ENCODE measurements at places on chromosomes 12 and 14.

DNA sequence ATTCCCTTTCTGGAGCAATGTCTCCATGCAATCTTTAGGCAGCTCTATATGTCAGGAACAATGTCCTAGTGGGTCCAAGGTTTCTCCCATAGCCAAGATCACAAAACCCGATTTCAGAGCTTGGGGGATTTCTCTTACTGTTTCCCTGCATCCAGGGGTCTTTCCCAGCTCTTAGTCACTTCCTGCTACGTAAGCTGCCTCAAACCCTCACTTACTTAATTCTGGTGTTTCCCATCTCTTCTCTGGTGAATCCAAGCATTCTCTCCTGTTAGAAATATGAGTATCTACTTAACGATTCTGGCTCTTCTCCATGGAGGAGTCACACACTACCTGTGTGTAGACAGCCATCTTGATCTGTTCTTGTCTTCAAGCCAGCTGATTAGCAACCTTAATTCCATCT, 80.0 kb downstream of the IFNG-AS1 start:
- DNase-seq, result no peak

- DNase-seq, result no peak
These were observed 156.3 kb upstream of the LRIG3 start for GRCh38 chr12:59076622-59077021.

DNA sequence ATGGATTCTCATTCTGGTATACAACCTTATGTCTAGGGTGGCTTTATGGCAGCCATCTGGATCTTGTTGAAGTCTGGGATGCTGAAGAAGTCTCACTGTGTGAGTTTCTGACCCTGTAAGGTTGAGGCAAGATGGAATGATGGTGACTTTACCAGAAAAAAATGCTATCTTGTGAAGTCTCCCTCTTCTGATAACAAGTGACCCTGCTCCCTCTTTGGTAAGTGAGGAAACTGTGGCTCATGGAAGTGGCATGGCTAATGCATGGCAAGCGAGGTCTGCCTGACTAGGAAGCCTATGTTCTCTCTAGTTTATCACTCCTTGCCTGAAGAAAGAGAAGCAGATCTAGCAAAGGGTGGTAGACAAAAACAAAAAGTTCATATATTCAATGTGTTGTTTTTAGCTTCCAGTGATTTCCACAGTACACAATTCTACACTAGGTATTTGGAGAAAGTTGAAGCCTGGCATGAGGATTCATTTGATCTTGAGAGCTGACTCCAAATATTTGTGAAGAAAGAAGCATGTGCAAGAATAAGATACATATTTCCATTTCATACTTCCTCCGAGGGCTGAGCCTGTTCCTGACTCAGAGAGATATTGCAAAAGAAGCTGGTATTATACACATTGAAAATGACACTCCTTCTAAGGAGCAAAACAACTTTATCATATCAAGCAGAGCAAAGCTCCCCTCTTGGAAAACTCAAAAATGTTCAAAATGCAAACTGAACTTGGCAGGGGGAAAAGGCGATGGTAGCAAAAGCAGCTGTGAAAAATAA, 63.6 kb downstream of the HELB start:
- DNase-seq, result no peak

DNA sequence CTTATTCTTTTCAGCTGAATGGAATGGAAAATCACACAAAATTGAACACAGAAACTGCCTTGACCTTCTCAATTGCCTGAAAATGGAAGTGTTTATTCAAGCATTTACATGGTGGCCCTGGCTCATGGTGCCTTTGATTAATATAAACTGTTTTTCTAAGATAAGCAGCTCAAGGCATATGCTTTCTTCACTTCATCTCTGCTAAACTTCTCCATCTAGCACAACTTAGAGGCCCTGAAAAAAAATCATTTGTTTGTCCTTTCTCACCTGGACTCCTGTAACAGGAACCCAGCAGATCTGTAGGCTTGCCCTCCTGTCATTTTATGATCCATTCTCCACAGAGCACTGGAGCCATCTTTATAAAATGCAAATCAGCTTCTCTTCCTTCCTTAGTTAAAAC, 117.5 kb upstream of the KRR1 start:
- DNase-seq, result no peak

DNA sequence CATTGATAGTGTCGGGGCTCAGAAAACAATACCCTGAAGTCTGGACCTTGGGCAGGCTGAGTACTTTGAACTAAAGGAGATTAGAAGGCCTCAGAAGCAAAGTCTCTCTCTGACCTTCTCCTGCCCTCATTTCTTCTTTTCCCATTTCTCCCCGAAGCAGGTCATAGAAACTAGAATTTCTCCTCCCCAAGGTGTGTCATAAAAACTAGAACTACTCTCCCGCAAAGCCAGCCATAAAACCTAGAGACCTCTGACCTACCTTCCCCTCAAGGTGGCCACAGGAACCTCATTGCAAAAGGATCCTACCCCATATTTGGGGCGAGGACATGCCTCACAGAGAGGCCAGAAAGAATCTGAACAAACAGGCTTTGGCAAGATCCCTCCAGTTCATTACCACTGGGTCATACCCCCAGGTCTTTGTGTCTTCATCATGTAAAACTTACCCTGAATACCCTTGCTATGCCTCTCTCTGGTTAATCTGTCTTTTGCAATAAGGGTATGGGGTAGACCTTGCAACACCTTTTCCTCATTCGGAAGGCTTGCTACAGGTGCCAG, 64.7 kb upstream of the ZFP36L1 start:
- DNase-seq, result no peak

- DNase-seq, result no peak
These were observed 117.3 kb downstream of the MED13L start for GRCh38 chr12:116160231-116160630.

GRCh38 chr12:7638760-7639555, 26.8 kb downstream of the APOBEC1 start:
- DNase-seq, result peak; percentile 53

- peak; percentile 75 for DNase-seq
These were observed 45.3 kb upstream of the ANO6 start for GRCh38 chr12:45170456-45171042.

DNA sequence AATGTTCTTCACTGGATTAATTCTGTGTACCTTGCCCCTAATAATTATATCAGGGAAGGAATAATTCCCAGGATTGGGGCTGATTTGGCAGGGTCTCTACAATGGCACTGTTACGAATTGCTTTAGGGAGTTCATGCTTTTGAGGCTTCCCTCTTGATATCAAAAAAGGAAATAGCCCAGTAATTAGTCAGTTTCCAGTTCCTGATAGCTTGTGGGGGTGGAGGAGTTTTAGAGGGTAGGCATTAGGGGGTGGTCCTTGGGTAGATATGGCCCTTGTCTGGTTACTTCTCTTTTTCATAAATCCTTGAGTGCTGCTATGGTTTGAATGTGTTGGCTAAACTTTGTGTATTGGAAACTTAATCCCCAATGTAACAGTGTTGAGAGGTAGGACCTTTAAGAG, 6.1 kb upstream of the SRSF5 start:
- DNase-seq, result no peak

DNA sequence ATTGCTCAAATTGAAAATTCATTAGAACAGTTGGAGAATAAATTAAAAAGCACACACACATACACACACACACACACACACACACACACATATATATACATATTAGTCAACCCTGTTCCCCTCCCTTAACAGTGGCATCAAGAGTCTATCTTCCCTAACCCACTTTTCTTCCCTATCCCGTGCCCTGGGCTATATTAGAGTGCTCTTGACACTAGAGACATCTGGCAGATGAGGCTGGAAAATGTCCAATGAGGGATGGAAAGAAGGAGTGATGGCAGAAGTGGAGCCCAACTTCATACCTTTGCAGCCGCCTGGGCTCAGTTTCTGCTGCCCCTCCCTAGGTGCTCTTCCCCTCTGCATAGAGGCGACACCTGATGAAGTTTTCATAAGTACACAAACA, 172.4 kb upstream of the NUDT4 start:
- DNase-seq, result no peak

DNA sequence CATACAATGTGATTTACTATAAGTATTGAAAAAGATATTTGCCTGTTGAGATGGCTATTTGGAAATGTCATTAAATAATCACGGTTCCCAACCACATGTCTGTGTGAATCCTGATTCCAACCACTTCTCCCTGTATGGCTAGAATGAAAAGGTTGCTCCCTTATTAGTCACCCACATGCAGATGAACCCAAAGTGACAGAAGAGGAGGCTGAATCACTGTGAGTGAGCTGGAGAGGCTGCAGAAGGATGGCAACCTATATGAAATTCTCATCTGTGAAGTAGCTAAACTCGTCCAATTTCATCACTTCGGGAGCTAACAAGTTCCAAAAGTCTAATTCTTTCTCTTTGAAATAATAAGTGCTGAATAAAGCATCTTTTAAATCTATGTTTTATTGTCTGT, 300.5 kb downstream of the PRKD1 start:
- no peak for DNase-seq

DNA sequence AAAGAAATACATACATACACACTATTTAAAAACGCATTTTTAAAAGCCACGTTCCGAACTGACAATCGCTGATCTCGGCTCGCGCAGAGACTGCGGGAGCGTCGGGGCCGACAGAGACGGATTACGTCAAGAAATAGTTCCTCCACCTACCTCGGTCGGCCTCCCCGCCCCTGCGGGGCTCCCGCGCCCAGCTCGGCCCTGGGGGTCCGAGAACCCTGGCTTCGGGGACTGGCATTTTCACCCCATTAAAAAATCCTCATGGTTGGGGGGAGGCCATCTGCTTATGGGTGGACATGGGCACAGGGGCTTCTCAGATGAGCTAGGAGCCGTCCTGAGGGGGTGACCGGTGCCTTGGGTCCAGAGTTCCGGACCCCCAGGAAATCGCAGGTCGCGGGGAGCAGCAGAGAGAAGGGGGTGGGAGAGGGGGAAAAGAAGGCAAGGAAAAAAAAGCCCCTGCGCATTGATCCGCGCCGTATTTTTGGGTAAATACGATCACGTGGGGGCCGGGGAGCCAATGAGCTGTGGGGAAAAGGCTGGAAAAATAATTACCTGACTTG, 324 bp upstream of the HOXC9 start:
- DNase-seq, result no peak

DNA sequence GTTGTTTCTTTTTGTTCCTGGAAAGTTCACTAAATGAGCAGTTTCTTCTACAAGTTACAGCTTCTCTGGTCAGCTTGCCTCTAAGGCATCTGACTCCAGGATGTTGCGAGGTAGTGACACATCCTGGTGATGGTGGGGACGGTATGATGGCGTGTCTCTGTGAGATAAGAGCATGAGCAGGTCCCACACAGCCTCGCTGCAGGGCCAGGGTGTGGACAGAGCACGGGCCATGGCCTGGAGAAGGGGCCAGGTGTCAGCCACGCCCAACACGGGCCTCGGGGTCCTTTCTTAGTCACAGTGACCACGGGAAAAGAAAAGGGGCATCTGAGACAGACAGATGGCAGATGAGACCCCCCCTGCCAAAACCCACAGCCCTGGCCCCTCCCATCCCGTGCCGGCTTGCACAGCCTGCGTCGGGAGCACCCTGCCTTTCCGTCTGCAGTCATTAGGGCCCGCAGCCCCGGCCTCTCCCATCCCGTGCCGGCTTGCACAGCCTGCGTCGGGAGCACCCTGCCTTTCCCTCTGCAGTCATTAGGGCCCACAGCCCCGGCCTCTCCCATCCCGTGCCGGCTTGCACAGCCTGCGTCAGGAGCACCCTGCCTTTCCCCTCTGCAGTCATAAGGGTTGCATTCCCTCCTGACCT, 79.3 kb upstream of the DYNC1H1 start:
- no peak for DNase-seq

GRCh38 chr14:100436745-100437406, 113.7 kb downstream of the SLC25A47 start:
- no peak for DNase-seq

DNA sequence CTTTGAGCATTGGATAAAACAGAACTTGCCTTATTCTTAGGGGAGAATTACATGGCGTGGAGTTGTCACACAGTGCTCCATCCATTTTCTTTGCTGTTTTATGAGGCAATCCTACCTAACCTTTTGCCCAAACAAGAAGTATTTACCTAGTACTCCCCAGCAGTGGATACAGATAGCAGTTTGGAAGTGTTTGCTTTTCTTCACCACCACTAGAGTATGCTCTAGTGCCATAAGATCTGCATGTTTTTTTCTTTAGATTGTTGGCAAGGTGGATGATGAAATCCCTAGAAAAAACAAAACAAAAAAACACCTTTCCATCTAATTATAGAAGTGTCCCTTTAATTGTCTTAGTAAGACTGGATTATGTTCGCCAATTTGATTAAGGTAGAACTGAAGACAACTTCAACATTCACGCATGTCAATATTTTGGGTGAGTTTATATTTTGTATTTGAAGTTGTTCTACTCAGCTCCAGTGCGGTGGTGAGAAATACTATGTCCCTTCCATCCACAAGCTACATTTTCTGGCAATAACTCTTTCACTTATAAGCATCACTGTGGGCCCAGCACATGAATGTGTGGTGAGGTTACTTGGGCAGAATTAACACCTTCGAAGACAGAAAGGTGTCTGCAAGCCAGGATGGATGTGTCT, 23.6 kb upstream of the TMEM260 start:
- DNase-seq, result no peak

- no peak for DNase-seq
These were observed 193.4 kb upstream of the NOVA1 start for GRCh38 chr14:26791117-26791806.

DNA sequence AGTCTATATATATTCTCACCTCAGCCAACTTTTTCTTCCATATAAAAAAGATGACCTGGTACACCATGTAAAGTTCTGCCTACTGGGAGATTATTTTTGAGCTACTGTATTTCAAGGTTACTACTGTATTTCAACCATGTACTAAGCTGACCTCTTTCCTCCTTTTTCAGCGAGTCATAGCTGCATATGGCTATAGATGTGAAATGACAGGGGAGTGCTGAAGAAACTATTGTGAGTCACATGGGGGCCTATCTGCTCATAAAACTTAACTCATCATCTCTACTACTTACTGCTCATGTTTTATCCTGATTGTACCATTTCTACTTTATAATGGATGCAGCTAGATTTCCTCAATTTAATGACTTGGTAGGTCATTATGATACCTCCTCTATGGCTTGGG, 571.4 kb upstream of the ATP2B1 start:
- DNase-seq, result no peak

GRCh38 chr14:79597566-79597965, 613.7 kb downstream of the DIO2 start:
- DNase-seq, result no peak

DNA sequence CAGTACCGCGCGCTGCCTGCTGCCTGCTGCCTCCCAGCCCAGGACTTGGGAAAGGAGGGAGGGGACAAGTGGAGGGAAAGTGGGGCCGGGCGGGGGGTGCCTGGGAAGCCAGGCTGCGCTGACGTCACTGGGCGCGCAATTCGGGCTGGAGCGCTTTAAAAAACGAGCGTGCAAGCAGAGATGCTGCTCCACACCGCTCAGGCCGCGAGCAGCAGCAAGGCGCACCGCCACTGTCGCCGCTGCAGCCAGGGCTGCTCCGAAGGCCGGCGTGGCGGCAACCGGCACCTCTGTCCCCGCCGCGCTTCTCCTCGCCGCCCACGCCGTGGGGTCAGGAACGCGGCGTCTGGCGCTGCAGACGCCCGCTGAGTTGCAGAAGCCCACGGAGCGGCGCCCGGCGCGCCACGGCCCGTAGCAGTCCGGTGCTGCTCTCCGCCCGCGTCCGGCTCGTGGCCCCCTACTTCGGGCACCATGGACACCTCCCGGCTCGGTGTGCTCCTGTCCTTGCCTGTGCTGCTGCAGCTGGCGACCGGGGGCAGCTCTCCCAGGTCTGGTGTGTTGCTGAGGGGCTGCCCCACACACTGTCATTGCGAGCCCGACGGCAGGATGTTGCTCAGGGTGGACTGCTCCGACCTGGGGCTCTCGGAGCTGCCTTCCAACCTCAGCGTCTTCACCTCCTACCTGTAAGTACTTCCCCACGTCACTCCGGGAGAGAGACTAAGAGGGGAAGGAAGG, at the start of gene LGR5:
TSS of gene LGR5 (plus strand) at position 186 of the 732 bp plus-strand sequence. CDS start at position 469, 283 bp downstream.
- no peak for DNase-seq
